ENCODE measurements at places on chromosomes 7 and 10. TPM values are rescaled to one million over a fixed set of nuclear protein-coding genes. Genes with fewer than 3 reads are reported as not detected.
A peak's percentile ranks its signal among the peaks of the same experiment; 100 is the strongest.

Gene VWA2
- 0.48 TPM for total RNA-seq

Gene PRF1
- total RNA-seq, result not detected

- no peak for DNase-seq
Measured at GRCh38 chr7:20140291-20141001, 76.7 kb downstream of the MACC1 start.

GRCh38 chr10:105352281-105352680, 711.2 kb downstream of the SORCS3 start:
- no peak for DNase-seq

Gene CLEC2L
- total RNA-seq, result not detected

Gene FAM24B
- 14.8 TPM for total RNA-seq

DNA sequence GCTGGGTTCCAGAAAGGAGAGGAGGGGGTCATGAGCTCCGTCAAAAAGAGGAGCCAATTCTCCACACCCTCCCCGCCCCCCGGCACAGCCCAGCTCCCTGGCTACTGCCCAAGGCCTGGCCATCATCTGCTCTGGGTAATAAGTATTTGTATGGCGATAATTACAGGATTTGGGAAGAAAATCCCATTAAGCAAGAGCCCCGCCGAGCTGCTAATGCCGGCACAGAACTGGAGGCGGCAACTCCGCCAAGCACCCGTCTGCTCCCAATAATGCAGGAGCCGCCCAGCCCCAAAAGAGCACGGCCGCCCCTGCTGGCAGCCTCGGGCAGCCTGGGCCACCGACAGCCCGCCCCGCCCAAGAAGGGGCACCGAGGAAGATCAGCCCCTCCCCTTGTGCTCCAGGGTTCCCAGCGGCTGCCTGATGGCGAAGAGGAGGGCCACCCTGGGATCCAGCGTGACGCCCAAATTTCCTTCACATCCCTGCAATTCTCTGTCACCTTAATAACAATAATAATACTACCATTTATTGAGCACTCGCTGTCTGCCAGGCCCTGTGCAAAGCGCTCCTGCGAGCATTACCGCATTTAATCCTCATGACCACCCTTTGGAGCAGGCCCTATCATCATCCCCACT, 5.9 kb downstream of the SLIT1 start:
- DNase-seq, result no peak

- DNase-seq, result peak; percentile 76
Measured at GRCh38 chr7:954330-955238, at the start of gene ADAP1. TSS of gene ADAP1 (minus strand) at chr7:954680. CDS start at chr7:954477, 203 bp downstream.

DNA sequence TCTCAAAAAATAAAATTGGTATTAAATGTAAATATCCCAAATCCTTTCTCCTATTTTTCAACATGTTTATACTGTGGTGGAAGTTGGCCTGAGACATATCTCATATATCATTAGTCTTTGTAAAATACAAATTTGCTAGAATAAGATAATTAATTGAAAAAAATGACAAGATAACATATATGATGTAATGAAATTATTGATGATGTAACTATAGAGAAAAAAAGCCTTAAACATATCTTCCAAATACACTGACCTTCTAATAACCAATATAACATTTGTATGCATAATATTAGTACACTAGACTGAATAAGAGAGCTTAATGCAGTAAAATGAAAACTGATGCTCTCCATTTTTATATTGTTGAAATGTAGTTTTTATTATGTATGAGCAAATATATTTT, 104.3 kb downstream of the PRKG1 start:
- no peak for DNase-seq

Gene CDK5
- total RNA-seq, result 45.7 TPM

- no peak for DNase-seq
Measured at GRCh38 chr10:108850138-108850854, 1073.0 kb downstream of the XPNPEP1 start.

DNA sequence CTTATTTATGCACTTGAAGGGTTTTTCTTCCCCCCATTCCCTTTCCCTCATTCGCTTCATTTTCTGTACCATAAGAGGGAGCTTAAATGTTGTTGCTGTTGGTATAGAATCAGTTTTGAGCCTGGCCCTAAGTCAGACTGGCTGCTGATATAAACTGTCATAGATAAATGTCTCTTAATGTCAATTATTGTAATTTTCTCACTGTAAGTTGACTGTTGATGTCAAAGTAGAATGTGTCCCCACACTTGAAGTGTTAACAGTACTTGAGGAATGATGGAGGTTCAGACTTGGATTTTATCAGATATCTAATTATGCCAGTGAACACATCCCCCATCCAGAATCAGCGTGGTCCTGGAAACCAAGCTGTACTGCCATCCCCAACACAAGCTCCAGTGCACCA, 87.8 kb downstream of the PRR15 start:
- no peak for DNase-seq

Gene DNAJC12
- 0.33 TPM for total RNA-seq

Gene TNPO3
- total RNA-seq, result 56.6 TPM

Gene NEBL
- 21.9 TPM for total RNA-seq

DNA sequence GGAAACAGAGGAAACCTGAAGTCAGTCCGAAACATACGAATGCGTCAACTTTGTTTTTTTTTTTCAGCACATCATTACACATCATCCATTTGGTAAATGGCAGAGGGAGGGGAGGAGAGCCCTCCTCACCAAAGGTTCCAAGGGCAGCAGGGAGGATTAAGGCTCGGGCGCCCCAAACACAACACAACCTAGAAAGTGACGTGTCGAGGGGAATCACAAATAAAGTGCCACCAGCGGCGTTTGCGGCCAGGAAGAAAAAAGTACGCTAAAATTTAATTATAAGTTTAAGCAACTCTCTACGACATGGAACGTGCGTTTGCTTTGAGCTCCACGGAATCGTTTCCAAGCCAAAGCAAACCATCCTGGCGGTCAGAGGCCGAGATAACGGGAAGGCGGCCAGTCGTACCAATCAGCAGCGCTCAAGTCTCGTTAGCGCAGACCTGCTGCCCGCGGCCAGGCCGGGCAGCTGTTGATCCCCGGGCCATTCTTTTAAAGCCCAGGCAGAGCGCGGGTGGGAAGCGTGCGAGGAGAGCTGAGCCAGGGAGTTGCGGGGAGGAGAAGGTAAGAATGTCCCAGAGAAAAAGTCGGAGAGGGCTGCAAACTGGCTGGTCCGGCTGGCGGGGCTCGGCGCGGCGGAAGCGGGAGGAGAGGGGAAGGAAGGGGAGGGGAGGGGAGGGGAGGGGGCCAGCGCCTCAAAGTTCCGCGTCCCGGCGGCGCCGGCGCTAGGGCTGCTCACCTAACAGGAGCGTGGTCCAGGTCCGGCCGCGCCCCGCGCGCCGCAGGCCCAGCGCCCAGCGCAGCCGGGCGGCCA, 719 bp downstream of the DPY19L1 start:
- peak; percentile 56 for DNase-seq

DNA sequence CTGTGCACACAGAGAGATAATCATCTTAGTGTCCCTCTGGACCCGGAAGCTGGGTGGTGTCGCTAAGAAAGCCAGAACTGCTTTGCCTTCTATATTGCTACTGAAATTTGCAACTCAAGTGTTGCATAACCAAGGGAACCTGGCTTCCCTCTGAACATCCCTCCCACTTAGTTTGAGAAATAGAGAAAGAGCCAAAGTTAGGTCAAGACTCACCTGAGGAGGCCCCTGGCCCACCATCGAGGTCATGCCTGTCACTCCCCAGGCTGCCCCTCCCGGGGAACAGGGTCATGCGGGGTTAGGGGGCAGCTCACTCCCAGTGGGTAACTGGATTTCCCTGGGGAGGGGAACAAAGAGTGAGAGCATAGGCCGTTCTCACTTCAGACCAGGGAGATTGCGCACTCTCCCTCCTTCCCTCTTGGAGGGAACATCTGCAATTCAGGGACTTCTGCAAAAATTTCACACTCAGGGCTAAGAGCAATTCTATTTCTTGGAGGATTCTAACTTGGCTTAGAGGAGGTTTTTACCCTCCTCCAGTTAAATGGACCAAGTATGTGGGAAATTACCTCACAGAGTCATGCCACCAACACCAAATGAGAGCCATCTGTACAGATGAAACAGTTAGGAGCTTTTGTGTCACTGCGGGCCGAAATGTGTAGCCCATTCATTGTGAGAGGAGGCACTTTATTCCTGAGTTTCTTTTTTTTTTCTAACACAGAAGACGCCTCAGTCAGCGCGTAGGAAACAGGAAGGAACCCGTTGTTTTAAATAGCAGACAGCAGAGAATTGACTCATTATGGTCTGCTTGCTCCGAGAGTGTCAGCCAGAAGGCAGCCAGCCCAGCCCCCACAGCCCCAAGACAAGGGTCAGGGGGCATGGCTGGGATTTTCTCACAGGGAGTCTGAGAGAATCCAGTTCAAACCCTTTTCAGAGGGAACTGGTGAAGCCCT, 221.3 kb downstream of the ARHGAP12 start:
- DNase-seq, result no peak

Gene CTAGE8
- total RNA-seq, result 9.9 TPM

Gene SPDYE6
- not detected for total RNA-seq

Gene ACSM6
- not detected for total RNA-seq

All from PC-9 (cell line).